ENCODE measurements at places on chromosomes 3 and 15.

DNA sequence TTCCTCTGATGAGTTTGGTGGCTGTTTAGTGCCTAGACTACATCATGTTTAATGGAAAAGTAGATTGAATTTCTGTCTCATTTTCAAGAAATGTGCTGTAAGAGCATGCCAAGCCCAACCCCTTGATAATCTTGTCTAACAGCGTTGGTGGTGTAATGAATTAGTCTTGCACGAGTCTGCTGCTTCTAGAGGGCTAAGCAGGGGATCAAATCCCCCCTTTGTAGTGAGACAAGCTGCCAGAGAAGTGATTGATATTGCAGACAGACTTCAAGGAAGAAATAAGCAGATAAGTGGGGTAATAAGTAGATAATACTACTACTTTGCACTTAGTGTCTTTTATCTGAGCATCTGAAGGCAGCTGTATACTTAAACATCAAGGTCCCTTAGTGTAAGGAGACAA, 141.4 kb downstream of the TP63 start:
- no peak for DNase-seq

- DNase-seq, result no peak
Measured at GRCh38 chr3:60217156-60217911, 1033.9 kb downstream of the FHIT start.

- DNase-seq, result no peak
Measured at GRCh38 chr15:64524778-64525177, 64.4 kb downstream of the ZNF609 start.

DNA sequence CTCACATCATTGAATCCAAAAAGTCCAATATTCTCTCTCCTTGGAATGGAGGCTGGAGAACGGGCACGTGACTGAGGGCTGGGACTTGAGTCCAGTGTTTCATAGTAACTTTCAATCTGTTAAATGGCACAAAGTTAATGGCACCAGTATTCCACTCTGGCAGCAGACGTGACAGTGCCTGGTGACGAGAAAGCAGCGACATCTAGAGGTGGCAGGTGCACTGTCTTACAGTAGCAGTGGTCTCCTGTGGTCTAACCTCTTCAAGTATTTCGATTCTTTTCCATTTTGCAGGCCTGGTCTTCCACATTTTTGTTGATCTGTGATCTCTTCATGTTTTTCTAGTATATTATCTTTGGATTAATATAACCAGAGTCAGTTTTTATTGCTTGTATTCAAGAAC, 107.1 kb downstream of the OXSM start:
- DNase-seq, result peak; percentile 52

- no peak for DNase-seq
Measured at GRCh38 chr3:114669614-114670013, 375.8 kb downstream of the TIGIT start.

DNA sequence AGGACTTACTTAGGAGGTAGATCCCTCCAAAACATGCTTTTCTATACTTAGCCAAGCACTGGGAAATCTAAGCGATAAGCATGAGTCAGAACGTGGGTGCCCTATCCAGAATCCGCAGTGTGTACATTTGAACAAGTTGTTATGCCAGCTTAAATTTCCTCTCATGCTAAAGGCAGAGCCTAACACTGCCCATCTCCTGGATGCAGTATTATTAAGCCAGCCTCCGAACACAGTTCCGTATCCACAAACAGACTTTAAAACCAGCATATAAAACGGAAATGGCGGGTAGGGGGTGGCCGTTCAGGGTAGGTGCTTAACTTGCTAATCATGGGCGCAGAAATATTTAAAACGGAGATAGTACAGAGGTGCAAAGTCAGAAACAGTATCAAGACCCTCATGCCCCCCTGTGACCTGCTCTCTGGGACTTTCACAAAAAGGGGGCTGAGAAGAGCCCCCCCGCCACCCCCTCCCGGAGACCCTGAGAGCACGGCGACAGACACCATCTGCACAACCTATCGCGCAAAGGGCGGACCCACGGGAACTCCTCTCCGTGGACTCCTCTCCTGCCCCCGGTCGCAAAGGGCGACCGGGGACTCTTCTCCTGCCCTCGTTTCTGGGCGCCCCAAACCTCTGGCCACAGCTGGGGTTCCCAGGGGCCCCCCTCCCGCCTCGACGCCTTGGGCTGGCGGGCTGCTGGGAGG, 889 bp upstream of the LRRIQ4 start:
- DNase-seq, result no peak

GRCh38 chr3:45907769-45908705, 21.7 kb downstream of the CCR9 start:
- no peak for DNase-seq

DNA sequence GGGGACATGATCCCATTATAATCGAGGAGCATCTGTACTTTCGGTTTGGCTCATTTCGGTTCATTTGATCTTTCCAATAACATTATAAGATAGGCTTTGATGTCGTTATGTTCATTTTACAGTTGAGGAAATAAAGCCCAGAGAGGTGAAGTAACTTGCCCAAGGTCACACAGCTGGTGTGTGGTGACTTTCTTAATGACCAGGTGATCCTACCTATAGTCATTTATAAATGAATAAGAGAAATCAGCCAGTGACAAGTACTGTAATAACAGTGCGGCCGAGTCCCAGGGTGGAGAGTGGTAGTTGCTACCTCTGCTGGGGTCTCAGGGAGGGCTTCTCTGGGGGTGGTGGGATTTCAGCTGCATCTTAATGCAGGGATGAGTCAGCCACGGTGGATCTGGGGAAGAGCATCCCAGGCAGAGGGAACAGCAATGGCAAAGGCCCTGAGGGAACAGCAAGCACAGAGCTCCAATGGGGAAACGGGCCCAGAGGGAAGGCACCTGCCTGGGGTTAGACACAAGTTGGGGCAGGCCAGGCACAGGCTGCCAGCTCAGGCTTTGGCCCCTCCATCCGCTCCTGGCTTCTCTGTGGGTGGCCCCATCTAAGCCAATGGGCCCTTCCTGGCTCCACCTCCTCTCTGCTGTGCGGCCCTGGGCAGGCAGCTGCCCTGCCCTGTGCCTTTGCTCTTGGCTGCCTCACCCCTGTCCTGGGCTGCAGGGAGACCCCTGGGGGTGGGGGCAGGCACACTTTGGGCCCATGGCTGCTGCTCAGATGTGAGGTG, 1.1 kb upstream of the FBLN2 start:
- no peak for DNase-seq

GRCh38 chr3:25751725-25752124, 31.5 kb downstream of the NGLY1 start:
- DNase-seq, result no peak
